T-helper 17 cell (primary cell): ENCODE measurements at places on chromosomes 7 and 10.

DNA sequence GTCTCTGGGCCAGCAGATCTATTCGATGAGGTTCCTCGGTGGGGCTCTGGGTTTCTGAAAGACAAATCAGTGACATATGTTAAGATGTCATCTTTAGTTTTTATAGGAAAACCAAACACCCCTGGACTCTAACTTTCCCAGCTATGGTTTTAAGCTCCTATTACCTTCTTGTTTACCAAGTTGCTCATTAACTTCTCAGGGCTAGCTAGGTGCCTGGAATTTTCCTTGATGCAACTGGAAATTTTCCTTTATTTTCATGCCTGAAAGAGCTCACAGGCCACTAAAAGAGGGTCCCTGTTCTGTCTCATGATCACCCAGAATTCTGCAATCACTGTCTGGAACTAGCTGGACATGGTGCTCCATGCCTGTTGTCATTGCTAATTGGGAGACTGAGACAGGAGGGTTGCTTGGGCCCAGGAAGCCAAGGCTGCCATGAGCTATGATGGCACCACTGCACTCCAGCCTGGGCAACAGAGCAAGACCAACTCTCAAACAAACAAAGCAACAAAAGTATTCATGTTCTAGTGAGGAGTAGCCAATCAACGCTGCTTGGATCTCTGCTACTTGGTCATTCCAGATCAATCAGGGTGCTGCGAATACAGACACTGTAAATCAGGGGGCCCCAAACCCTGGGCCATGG lies 1173.5 kb upstream of the AUTS2 start:
- DNase-seq: no peak
- H3K36me3 ChIP-seq: no peaks in the 10 kb centered on the region
- no peak overlapping the region for H3K4me3 ChIP-seq
- H3K27me3 ChIP-seq: no peaks in the 10 kb centered on the region
- no peak overlapping the region for H3K27ac ChIP-seq

DNA sequence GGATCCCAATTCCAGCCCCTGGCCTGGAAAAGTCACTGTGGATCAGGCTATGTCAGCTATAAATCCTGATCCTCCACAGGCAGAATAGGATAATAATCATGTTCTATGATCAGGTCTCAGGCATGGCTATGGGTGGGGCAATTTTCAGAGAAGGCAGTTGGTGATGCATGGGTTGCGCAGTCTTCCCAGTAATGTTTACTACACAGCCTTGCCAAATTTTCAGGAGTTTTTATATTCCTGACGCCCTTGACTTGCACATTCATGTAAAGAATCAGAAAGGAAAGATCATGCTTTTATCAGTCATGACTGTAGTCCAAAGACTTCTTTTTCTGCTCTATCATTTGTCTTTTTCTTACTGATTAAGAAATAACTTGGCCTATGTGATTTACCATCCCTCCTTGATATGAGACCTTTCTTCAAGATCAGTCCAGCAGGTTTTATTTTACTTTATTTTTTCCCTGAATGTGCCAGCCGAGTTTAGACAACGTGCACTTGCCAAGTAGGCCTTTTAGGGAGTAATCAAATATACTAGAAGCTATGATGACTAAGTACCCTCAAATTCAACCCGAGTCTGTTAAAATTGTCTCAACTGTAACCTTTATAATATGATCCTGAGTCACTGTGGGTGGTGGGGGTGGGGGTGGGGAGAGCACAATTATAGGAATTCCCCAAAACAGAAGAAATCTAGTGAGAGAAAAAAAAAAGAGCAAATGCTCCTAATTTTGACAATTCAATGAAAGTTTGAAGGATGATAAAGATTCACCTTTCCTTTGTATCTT lies 31.9 kb downstream of the ARL4A start:
- no peak for DNase-seq
- H3K27ac ChIP-seq: no peak overlapping the region
- H3K36me3 ChIP-seq: peaks cover 4% of the 10 kb centered on the region
- H3K4me3 ChIP-seq: no peak overlapping the region
- H3K27me3 ChIP-seq: no peaks in the 10 kb centered on the region

DNA sequence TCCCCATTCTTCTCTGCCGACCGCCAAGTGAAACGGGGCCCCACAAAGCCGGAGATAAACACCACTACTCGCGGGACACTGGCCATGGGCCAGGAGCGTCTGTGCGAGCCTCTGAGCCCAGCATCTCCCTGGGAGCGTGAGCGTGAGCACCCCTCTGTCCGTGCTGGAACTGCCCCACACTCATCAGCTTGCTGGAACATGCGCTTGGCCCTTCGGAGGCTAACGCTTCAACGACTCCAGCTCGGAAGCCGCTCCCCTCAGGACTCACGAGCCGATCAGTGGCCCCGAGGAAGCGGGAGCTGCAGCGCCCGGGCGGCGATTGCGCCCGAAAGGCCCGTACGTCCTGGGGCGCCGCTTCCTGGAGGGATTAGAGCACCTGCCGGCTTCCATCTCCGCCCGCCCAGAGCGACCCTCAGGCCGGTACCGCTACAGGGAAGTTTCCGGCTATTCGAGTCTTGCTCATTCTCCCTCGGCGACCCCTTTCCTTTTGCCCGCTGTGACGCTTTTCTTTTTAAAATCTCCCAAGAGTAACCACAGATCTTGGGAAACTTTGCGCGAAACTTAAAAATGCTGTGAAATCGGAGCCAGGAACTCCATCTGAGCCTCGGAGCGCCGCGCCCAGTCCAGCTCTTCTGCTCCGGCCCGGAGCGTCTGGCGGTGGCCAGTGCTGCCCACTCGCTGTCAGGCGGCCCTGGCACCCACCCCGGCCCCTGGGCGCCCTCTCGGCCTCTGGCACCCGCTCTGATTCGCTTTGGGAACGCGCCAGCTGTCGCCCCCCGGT lies 1.0 kb downstream of the TLL2 start:
- no peak for DNase-seq
- H3K27ac ChIP-seq: peak overlapping the region; percentile 21
- H3K4me3 ChIP-seq: peak overlapping the region; percentile 86
- H3K36me3 ChIP-seq: no peaks in the 10 kb centered on the region
- H3K27me3 ChIP-seq: peaks cover 27% of the 10 kb centered on the region
- H3K4me1 ChIP-seq: peaks cover 20% of the 10 kb centered on the region

DNA sequence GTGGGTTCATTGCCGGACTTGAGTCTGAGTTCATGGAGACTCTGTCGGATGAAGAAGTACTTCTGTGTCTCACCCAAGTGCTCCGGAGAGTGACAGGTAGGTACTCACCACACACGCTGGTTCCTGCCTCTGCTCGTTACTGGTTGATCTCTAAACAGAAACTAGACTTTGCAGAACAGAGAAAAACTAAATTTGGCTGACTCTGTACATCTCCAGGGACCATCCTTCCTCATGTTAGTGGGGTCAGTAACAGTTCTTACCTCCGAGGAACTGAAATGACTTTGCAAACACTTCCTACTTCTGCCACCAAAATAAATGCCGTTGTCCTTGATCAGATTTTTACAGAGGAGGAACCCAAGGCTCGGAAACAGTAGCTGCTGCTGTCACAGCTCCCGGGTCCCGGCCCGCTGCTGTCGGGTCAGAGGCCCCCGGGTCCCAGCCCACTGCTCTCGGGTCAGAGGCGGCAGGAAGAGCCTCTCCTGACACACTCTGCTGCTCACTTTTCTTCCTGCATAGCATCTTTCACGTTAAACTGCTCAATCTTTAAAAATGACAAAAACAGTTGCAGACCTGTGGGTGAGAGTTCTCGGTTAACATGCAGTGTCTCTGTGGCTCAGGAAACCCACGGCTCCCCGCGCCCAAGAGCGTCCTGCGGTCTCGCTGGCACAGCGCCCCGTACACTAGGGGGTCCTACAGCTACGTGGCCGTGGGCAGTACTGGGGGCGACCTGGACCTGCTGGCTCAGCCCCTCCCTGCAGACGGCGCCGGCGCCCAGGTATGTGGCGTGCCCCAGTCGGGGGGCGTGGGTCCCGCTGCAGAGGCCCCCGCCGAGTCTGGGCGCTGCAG lies 4.8 kb upstream of the MTG1 start:
- H3K4me1 ChIP-seq: peaks cover 24% of the 10 kb centered on the region
- peak overlapping the region; percentile 90 for H3K4me3 ChIP-seq
- no peaks in the 10 kb centered on the region for H3K36me3 ChIP-seq
- no peaks in the 10 kb centered on the region for H3K27me3 ChIP-seq

DNA sequence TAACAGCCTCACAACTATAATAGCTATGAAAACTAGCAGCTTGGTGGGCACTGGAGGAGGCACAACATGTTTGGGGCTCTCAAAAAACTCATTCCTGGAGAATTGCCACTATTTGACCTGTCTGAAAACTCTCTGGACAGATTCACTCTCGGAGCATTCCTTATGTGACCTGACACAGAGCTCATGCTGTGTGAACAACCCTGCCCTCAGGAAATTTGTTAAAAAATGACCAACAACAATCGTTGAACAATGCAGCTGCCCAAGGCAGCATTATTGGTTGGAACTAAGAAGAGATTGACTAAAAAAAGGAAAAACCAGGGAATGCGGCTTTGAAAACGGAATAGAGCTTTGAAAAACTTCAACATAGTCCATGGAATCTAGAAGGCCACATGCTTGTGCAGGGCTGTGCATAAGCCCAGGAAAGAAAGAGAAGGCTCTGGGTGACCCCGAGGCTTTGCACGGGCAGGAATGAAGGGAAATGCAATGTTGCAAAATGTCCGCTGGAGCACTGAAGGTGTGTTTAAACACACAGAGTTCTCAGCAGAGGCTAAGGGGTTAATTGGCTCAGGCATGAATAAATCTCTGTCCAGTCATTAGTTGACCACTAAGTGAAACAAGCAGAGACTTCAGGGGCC lies 52.8 kb downstream of the NAMPT start:
- H3K4me3 ChIP-seq: no peak overlapping the region
- DNase-seq: no peak
